ENCODE measurements at places on chromosomes 11 and 22.

DNA sequence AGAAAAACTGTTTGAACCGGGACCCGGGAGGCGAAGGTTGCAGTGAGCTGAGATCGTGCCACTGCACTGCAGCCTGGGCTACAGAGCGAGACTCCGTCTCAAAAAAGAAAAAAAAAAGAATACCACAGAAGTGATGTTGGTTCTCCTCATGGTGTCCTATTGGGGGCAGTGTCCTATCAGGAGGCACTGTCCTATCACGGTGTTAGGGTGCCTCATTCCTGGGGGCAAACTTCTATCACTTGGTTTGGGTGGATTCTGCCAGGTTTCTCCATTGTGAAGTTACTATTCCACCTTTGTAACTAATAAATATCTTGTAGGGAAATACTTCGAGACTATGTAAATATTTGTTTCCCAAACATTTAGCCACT lies 19.6 kb downstream of the PRR14L start:
- no peaks in the 10 kb centered on the region for H3K27me3 ChIP-seq
- no peak overlapping the region for H3K4me3 ChIP-seq
- H3K27ac ChIP-seq = no peak overlapping the region
- no peak for DNase-seq

DNA sequence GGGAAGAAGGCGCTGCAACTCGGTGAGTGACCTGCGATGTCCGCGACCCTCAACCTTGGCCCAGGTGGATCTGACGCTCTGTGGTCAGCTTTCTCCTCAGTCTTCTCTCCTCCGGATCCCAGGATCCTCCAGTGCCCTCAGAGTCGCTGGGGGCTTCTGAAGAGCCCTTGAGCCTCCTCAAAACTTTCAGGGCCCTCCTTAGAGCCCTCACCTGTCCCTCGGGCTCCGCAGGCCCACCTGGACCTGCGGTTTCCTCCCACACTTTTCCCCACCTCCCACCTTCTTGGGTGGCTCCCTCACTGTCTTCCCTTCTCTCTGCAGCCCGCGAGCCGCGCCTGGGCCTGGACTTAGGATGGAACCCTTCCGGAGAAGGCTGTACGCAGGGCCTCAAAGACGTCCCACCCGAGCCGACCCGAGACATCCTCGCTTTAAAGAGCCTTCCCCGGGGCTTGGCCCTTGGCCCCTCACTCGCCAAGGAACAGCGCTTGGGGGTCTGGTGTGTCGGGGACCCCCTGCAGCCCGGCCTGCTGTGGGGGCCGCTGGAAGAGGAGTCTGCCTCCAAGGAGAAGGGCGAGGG lies 335 bp downstream of the ZNF408 start:
- peak overlapping the region; percentile 97 for H3K4me3 ChIP-seq
- H3K4me1 ChIP-seq = peaks cover 41% of the 10 kb centered on the region
- DNase-seq = peak; percentile 86

DNA sequence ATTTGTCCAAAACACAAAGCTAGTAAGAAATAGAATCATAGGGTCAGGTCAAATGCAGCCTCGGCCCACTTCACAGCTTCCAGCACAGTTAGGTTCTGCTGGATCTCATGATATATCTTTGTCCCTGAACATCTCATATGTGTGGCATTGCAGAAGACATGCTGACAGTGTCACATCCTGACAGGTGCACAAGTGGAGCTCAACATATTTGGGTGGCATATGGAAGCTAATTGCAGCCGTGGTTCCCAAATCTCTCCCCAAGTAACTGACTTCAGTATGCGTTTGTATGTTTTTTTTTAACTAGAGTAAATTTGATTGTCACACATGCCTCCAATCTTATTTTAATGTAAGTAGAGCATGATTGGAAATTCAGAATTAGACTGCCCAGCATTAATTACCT lies 33.4 kb downstream of the NAV2 start:
- DNase-seq = no peak
- no peaks in the 10 kb centered on the region for H3K36me3 ChIP-seq
- no peak overlapping the region for H3K27ac ChIP-seq
- no peaks in the 10 kb centered on the region for H3K4me1 ChIP-seq
- no peak overlapping the region for H3K4me3 ChIP-seq
- H3K27me3 ChIP-seq = no peaks in the 10 kb centered on the region

GRCh38 chr11:36098087-36098486 lies 154.2 kb downstream of the LDLRAD3 start:
- no peaks in the 10 kb centered on the region for H3K36me3 ChIP-seq
- no peak for DNase-seq
- no peak overlapping the region for H3K4me3 ChIP-seq
- no peak overlapping the region for H3K27ac ChIP-seq
- no peaks in the 10 kb centered on the region for H3K27me3 ChIP-seq

- H3K27me3 ChIP-seq = no peaks in the 10 kb centered on the region
- no peaks in the 10 kb centered on the region for H3K4me1 ChIP-seq
- H3K4me3 ChIP-seq = no peak overlapping the region
- H3K27ac ChIP-seq = no peak overlapping the region
- no peaks in the 10 kb centered on the region for H3K36me3 ChIP-seq
Observed at GRCh38 chr11:13861411-13861810, 101.1 kb upstream of the SPON1 start.

GRCh38 chr11:44607987-44608386 lies 42.5 kb downstream of the CD82 start:
- peaks cover 50% of the 10 kb centered on the region for H3K36me3 ChIP-seq
- H3K4me1 ChIP-seq = peaks cover 50% of the 10 kb centered on the region
- peak overlapping the region; percentile 79 for H3K27ac ChIP-seq
- H3K27me3 ChIP-seq = no peaks in the 10 kb centered on the region
- no peak for DNase-seq

DNA sequence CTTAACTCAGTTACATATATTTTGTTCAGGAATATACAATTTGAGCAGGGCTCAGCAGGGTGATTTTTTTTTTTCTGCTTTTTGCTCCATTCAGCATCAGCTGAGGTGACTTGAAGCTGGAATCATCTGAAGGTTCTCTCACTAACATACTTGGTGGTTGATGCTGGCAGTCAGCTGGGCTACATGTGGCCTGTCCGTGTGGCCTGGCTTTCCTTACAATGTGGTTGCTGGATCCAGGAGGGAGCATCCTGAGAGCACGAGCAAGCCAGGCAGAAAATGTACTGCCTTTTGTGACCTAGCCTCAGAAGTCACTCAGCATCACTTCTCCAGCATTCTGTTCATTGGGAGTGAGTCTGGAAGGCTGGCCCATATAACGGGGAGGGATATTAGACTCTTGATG lies 151.6 kb upstream of the E2F8 start:
- H3K4me1 ChIP-seq = no peaks in the 10 kb centered on the region
- no peak overlapping the region for H3K27ac ChIP-seq
- H3K4me3 ChIP-seq = no peak overlapping the region
- no peaks in the 10 kb centered on the region for H3K36me3 ChIP-seq

- no peaks in the 10 kb centered on the region for H3K4me1 ChIP-seq
- H3K36me3 ChIP-seq = no peaks in the 10 kb centered on the region
- no peak for DNase-seq
- H3K27ac ChIP-seq = no peak overlapping the region
Observed at GRCh38 chr11:130477586-130478203, 29.2 kb downstream of the ADAMTS15 start.

DNA sequence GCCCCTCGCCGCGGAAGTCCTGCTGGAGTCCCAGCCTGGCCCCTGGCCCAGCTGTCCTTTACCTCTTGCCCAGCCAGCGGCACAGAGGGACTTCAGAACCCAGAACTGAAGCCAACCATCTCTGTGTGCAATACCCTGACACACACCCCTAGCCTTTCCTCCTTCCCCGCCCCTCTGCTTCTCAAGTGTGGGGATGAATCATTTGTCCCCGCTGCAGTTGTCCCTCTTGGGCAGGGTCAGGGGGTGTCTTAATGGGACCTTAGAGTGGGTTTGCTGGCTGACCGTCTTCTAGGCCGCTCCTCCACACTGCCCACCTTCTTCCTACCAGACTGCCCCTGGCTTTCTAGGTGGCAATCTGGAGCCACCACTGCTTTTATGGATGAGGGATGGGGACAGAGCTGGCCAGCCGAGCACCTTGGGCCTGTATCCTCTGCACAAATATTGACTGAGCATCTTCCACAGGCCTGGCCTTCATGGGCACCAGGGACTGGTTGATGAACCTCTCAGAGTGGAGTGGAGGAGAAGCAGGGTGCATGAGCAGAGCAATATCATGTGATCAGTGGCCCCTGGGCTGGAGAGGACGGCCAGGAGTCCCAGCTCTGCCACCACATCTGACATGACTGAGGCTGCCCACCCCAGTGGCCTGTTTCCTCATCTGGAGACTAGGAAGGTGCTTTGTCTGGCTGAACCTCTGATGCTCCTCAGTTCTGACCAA lies 668 bp upstream of the CHST1 start:
- H3K27ac ChIP-seq = peak overlapping the region; percentile 48
- no peak for DNase-seq
- H3K4me3 ChIP-seq = peak overlapping the region; percentile 54
- no peaks in the 10 kb centered on the region for H3K27me3 ChIP-seq
- peaks cover 12% of the 10 kb centered on the region for H3K4me1 ChIP-seq
- no peaks in the 10 kb centered on the region for H3K36me3 ChIP-seq

DNA sequence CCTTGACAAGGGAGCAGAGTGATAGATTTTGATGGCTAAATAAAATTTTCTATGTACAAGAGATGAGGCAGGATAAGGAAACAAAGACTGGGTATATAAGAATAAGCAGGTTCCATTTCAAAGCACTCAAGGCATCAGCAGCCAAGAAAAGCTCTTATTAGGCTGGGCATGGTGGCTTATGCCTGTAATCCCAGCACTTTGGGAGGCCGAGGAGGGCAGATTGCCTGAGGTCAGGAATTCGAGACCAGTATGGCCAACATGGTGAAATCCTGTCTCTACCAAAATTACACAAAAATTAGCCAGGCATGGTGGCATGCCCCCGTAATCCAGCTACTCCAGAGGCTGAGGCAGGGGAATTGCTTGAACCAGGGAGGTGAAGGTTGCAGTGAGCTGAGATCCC lies 563.4 kb upstream of the CCDC179 start:
- H3K36me3 ChIP-seq = no peaks in the 10 kb centered on the region
- H3K27ac ChIP-seq = no peak overlapping the region
- no peaks in the 10 kb centered on the region for H3K4me1 ChIP-seq
- DNase-seq = no peak
- H3K27me3 ChIP-seq = no peaks in the 10 kb centered on the region

DNA sequence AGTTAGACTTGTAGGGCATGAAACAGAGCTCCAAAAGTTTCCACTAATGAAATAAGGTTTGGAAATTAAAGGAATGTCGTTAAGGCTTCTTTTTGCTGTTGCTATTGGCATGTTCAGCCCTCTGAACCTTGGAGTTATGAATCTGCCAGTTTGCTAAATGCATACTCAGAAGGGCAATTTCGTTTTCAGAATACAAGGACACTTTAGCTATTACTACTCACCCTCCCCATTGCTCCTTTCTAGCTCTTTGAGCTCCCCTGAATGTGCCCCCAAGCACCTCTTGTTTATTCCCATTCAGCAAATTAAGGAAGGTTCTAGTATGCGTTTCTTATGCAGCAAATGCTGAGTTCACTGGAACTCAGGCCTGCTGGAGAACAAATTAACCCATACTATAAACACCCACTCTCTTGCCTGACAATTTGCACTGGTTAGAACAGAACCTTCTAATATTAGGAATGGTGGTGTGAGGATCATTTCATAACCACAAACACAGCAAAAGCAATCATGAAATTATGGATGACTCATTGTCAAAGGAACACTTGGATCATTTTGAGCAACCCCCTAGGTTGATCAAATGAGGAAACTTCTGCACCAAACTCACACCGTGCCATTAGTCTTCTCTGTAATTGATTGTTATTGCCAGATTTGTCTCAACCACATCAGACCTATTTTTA lies 26.2 kb upstream of the LIN7C start:
- H3K4me3 ChIP-seq = no peak overlapping the region
- no peaks in the 10 kb centered on the region for H3K4me1 ChIP-seq
- DNase-seq = no peak
- H3K27ac ChIP-seq = no peak overlapping the region
- no peaks in the 10 kb centered on the region for H3K27me3 ChIP-seq
- no peaks in the 10 kb centered on the region for H3K36me3 ChIP-seq

DNA sequence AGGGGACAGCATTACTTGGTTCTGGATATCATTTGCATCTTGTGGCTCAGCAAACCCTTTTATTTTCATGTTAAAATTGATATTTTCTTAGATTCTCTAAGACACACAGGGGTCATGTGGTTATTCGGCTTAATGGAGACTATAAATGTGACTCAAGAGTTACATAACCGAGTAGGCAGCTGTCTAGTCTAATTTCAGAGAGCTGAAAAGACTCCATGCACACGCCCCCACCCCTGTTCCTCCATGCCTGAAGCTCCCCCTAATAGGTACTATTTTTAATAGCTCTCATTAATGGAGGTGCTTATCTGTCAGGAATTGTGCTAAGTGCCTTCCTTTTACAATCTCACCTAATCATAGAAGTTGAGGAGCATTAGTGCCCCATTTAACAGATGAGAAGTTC lies 189.2 kb upstream of the ARHGAP20 start:
- H3K36me3 ChIP-seq = no peaks in the 10 kb centered on the region
- DNase-seq = no peak
- no peak overlapping the region for H3K27ac ChIP-seq
- H3K4me1 ChIP-seq = no peaks in the 10 kb centered on the region

DNA sequence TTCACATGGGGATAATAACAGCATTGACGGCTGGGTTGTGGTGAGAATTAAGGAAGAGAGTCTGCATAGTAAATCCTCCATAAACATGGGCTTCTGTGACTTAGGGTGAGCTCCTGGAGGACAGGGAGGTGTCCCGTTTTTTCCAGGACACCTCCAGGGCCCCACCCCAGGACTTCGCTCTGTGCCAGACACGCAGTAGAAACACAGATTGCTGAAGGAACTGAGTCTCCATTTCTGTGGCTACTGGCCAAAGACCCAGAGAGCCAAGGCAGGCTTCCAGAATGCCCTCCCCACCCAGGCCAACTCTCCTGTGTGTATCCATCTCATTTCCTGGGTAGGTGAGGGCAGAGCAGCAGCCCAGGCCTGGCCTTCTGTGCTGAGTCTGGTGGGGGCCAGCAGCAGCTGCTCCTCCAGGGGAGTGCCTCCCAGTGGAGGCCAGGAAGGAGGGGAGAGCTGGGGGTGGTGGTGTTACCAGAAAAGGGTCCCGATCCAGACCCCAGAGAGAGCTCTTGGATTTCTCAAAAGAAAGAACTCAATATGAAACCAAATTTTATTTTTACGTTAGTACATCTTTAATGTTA lies 9.5 kb upstream of the RFPL3 start:
- H3K36me3 ChIP-seq = no peaks in the 10 kb centered on the region
- H3K4me1 ChIP-seq = no peaks in the 10 kb centered on the region
- H3K27ac ChIP-seq = no peak overlapping the region
- H3K4me3 ChIP-seq = no peak overlapping the region

DNA sequence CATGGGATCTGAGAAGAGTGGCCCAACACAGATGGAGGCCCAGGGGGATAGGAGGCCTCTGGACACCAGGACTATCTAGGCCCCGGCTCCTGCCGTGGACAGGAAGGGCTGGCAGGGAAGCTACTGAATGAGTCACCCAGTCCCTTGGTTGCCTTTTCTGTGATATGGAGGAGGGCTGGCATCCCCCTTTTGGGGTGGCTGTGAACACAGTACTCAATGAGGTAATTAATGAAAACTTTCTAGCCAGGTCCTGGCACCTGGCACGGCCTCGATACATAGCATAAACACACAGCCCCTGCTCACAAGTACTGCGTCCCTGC lies 163.2 kb downstream of the CHST1 start:
- H3K4me3 ChIP-seq = no peak overlapping the region
- no peak overlapping the region for H3K27ac ChIP-seq
- peaks cover 11% of the 10 kb centered on the region for H3K27me3 ChIP-seq
- DNase-seq = peak; percentile 59
- H3K4me1 ChIP-seq = no peaks in the 10 kb centered on the region
- H3K36me3 ChIP-seq = no peaks in the 10 kb centered on the region
